ENCODE measurements at places on chromosomes 12 and 14. TPM values are rescaled to one million over a fixed set of nuclear protein-coding genes. Genes with fewer than 3 reads are reported as not detected.
A peak's percentile ranks its signal among the peaks of the same experiment; 100 is the strongest.

DNA sequence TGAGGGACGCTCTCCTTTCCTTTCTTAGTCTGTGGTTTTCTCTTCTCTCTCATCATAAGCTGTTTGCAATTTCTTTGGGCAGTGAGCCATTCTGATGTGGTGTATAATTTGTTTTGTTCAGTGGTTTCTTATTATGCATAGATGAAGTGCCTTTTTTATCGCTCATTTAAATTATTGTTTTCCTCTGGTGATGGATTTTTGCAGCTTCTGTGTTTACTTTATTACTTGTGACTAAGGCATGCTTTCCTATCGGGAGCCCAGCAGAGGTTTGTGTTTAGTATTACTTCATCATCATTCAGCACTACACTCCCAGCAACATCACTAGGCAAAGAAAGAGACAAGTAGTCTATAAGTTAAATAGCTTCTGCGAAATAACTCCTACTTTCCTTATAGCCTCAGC is 586.6 kb upstream of the NOVA1 start:
- no peak for DNase-seq

DNA sequence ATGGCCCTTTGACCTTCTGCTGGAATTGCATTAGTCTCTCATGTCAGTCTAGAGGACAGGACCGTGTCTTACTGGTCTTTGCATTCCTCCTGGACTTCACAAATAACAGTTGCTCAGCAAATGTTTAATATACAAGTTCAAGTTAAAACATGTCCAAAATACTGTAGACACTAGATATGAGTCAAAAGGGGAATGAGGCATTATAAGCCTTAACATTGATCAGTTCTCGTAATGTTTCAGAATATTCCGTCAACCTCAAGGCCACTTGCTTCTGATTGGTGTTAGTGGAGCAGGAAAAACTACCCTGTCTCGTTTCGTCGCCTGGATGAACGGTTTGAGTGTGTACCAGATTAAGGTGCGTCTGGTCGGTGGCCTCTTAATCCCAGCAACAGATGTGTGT is 59.9 kb downstream of the HSP90AA1 start:
- no peak for DNase-seq

CCDC177 gene
- not detected for total RNA-seq

DNA sequence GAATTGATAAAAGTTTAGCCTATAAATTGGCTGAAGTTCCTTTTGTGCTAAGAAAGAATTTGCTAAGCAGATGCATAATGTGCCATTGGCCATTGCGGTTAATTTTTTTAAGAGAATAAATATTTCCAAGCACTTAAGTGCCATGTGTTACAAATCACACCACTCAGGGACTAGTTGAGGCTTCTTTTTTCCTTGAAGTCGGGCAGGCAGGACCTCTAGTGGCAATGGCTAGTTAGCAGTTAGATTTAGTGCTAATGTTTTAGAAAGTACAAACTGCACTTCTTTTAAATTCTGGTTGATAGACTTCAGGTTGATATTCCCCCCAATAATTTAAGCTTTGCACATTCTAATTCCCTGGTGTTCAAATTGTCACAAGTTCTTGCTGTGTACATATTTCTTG is 294.3 kb downstream of the APAF1 start:
- DNase-seq = no peak

GRCh38 chr14:64464651-64465050 is 648 bp upstream of the AKAP5 start:
- DNase-seq = no peak

GRCh38 chr12:132828706-132829534 is at the start of gene GOLGA3:
Gene GOLGA3 (minus strand): TSS chr12:132828869. CDS start chr12:132822128, 6,741 bp downstream.
- peak; percentile 99 for DNase-seq

DNA sequence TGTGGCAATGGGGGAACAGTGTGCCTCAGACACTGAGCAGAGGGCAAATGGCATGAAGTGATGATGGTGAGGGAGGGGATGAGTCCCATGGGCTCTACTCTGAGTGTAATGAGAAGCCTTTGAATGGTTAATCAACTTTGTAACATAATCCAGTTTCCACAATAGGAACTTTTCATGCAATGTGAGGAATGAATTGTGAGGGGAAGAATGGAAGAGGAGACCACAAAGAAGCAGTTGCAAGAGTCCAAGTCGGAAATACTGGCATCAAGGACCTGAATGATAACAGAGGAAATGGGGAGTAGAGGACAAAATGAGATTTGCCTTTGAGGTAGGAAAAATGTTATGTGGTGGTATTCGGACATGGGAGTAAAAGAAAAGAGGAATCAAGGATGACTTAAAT is 476.9 kb upstream of the PRICKLE1 start:
- DNase-seq = no peak

GRCh38 chr12:27555925-27556778 is 32.1 kb downstream of the PPFIBP1 start:
- peak; percentile 32 for DNase-seq

GRCh38 chr14:89899917-89900663 is 54.4 kb downstream of the EFCAB11 start:
- peak; percentile 84 for DNase-seq

GRCh38 chr12:67937822-67938221 is 51.4 kb upstream of the IFNG-AS1 start:
- DNase-seq = no peak

- peak; percentile 13 for DNase-seq
Observed at GRCh38 chr12:29286081-29286790, 94.7 kb downstream of the ERGIC2 start.

GRCh38 chr12:52662918-52663229 is 10.9 kb upstream of the KRT2 start:
- DNase-seq = no peak

PHC1 gene
- total RNA-seq = 27.1 TPM

- peak; percentile 56 for DNase-seq
Observed at GRCh38 chr12:106301241-106301610, 1.3 kb upstream of the TCP11L2 start.

DNA sequence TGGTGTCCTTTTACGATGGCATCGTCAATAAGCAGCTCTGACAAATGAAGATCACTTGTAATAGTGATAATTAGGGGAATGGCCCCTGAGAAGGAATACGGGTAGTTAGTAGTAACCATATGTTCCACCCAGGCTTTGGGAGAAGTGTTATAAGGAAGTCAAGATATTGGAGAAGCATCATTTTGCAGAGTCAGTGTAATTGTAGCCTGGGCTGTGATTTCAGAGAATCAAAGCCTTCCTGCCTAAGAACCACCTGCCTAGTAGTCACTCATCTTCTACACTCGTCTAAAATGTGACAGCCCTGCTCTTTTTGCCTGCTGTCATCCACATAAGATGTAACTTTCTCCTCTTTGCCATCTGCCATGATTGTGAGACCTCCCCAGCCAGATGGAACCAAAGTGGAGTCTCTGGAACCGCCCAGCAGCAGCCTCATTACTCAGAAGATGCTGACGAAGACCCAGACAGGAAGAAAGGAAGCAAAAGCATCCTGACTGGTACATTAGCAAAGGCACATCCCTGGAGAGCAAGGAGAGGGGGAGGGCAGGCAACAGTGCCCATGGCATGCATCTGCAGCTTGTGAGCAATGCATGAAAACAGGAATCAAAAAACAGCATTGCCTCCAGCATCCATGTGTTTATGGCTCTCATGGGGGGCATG is 12.6 kb upstream of the EDDM3A start:
- no peak for DNase-seq

DNA sequence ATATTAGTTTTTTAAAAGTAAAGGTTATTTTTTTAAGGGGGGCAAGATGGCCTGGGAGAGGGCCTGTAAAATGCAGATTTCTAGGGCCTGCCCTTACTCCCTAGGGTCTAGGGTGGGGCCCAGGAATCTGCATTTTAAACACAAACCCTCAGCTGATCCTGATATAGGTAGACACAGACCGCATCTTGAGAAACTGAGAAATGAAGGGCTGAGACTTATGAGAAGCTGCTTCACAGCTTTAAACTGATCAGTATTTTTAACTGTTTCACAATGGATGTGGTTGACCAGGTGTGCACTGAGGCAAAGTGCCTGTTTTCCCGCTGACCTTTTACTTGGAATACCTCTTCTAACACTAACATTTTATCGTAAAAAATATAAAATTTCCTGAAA is 84.0 kb downstream of the CCDC88C start:
- peak; percentile 72 for DNase-seq

DNA sequence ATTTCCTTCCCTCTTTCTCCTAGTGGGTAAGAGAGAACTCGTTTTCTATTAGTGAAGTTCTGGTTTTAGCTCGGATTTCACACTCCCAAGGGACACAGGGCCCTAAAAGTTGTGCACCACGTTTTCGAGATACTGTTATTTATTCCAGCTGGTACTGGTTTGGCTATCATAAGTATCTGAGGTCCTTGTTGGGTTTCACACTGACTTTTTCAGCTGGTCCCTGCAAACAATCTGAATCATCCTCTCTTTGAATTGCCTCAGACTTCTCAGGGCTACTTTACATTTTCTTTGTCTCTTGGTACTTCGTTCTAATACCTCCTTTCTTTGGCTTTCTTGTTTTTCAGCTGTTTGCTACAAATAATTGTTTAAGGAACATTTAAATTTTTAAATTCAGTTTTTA is 75.7 kb downstream of the SCN8A start:
- DNase-seq = no peak

GRCh38 chr12:72057330-72057914 is 118.8 kb downstream of the TPH2 start:
- DNase-seq = no peak

DNA sequence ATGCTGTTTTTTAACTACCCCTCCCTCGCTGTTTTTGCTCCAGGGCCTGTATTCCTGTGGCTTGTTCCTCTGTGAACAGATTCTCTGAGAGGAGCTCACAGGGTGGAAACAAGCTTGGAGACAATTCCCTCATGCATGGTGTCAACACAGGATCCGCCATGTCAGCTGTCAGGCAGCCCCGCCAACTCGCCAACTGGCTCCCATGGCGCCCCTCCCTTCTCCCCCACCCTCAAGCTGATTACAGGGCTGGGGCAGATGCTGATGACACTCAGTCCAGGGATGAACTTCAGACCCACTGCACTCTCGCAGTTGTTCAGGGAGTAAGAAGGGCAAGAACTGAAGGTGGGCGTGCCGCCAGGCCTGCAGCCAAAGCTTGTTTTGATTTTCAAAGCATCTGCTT is 229.9 kb downstream of the NTF3 start:
- DNase-seq = no peak

- peak; percentile 78 for DNase-seq
Observed at GRCh38 chr12:131603939-131604795, 106.7 kb upstream of the SFSWAP start.

DTX1 gene
- under 0.01 TPM for total RNA-seq

GRCh38 chr12:50248883-50249282 is 34.4 kb downstream of the LIMA1 start:
- DNase-seq = no peak

NEUROD4 gene
- total RNA-seq = not detected

- no peak for DNase-seq
Observed at GRCh38 chr12:106181401-106182114, 42.8 kb upstream of the NUAK1 start.

DNA sequence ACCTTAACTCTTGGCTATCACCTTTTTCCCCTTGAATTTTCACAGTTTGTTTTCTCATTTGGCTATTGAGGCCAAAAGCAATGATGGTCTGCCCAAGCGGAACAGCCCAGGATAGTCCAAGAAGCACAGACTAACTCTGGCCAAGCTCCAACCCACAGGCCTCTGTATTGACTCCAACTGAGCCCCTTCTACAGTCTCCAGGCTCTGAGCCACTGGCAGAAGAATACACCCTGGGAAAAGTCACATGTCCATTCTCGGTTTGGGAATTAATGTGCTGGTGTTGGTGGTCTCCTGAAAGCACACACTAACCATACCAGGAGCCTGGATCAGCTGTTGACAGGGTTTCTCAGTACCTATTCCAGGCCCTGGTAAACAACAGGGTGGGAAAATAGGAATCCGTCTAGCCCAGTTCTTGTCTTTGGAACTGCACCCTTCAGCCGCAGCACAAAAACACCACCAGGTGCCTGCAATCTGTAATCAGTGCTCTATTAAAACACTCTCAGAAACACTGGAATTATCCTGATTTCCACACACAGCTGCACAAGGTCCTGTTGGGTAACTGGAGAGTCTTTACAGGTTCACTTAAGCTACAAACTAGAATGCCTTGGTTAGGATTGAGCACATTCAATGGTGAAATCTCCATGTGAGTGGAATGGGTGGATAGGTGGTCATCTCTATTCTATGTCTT is 63.6 kb downstream of the STXBP6 start:
- no peak for DNase-seq

DNA sequence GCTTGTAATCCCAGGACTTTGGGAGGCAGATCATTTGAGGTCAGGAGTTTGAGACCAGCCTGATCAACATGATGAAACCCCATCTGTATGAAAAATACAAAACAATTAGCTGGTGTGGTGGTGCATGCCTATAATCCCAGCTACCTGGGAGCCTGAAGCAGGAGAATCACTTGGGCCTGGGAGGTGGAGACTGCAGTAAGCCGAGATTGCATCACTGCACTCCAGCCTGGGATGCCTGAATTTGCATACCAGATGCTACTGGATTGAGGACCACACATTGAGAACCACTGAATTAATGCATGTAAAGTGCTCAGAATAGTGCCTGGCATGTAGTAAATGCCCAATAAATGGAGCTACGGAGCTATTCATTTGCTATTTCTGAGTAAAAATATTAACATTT is 14.9 kb upstream of the MYH7 start:
- DNase-seq = no peak

GRCh38 chr14:30108975-30109700 is 181.5 kb upstream of the PRKD1 start:
- peak; percentile 51 for DNase-seq

DNA sequence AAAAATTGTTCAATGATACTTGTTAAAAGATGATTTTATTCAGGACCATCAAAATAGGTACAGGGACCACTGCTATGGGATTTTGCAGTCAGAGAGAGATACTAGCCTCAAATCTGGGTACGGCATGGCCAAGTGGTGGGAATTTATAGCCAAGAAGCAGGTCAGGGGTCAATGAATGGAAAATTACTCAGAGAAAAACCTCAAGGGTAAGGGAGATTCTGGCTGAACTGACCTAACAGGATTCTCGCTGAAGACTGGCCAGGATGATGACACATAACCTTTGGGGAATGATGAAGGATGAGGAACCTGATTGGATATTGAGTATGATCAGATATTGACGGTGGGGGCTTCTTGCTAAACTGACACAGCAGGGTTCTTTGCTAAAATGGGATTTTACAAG is 32.7 kb downstream of the DEPDC4 start:
- DNase-seq = peak; percentile 58

GRCh38 chr12:9674226-9674590 is 4.7 kb downstream of the CLEC2D start:
- no peak for DNase-seq

DNA sequence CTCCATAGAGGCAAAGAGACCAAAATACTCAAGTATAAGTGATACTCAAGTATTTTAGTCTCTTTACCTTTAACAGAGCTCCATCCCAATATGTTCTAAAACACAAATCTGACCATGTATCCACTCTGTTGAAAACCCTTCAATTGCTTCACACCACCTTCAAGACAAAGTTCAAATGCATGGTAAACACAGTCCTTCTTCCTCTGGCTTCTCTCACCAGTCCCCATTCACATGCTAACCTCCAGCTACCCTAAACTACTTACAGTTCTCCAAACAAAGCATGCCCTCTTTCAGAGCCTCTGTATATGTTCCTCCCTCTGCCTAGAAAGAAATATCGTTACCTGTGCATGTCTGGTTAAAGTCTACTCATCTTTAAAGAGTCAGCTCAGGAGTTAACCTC is 100.2 kb downstream of the NUMB start:
- no peak for DNase-seq

GRCh38 chr14:36979863-36980262 is 192.5 kb downstream of the SLC25A21 start:
- no peak for DNase-seq

All from osteoblast (primary cell).